H54 (cell line): ENCODE measurements at places on chromosomes 3 and 15.

DNA sequence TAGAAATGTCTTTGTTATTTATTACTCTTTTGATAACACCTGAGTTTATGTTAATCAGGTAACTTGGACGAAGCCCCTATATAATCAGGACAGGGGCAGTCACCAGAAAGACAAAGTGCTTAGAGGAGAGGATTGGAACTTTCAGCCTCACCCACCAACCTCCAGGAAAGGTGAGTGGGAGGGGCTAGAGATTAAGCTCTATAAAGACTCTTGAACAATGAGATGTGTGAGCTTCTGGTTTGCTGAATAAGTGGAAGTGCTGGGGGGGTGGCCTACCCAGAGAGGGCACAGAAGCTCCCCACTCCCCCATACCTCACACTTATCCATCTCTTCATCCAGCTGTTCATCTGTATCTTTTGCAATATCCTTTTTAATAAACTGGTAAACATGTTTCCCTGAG lies 73.9 kb downstream of the TTBK2 start:
- DNase-seq = no peak

DNA sequence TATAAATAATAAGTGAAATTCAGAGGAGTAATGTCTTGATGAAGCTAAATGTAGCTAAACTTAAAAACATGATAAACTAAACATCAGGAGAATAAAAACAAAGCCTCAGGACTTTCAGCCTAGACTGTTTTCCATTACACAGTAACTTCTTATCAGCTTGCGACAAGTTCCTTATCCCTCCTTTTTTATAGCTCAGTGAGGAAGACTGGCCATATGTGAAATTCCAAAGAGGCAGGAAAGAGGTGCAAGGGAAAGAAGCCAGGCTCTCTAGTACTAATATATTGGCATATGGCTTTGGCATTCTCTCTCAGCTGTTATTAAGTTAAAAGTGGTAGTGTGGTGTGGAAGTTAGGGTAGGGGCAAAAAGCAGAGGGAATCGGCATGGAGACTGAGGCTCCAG lies 4.4 kb downstream of the COX17 start:
- DNase-seq = no peak

DNA sequence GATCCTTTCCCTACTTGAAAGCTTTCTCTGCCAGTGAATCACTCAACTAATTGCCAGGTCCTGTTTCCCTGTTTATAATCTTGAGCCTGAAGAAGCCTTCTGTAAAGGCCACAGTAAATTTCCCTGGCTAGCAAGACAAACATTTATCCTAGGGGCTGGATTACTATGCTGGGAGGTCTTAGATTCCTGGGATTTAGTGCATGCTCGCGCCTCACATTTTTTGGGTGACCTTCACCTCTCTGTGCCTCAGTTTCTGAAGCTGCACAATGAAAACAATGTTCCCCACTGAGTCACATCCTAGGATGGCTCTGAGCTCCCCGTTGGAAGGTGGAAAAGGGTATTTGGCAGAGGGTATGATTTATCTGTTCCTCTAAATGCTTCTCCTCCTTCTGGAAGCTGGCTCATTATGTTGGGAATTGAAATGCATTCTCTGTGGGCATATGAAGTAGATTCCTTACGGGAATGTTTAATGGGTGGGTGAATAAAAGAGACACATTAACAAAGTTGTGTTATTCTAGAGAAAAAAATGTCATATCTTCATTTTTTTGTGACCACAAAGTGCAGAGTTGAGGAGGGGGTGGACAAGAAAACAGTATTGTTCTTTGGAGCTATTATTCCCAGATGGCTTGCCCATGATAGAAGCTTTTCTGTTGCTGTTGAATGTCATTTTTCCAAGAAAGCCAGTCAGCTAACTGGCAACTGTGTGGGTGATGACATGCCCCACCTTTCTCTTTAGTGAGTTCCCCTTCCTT lies 32.4 kb downstream of the LSM3 start:
- no peak for DNase-seq

- DNase-seq = no peak
Observed at GRCh38 chr3:125378762-125379161, 3.6 kb upstream of the ZNF148 start.

DNA sequence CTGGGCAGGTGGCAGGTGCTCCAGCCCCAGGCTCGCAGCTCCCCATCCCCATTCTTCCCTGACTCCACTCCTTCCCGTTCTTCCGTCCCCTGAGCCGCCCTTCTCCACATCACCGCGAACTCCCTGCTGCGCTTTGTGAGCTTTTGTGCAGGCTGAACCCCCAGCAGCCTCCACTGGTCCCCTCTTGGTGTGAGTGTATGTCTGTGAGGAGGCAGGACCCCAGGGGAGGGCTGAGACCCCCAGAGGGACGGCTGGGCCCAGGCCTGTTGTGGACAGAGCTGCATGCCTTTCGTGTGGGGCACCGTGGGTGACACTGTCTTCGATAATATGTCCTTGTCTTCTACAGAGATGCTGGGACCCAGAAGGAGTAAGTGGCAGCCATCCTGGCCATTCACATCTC lies 7.3 kb upstream of the ITIH3 start:
- no peak for DNase-seq

- DNase-seq = peak; percentile 27
Observed at GRCh38 chr15:100918690-100919480, at the start of gene LRRK1. Gene LRRK1, plus strand, starts transcription at chr15:100919357. Its CDS starts 5,276 bp downstream, at chr15:100924633.

DNA sequence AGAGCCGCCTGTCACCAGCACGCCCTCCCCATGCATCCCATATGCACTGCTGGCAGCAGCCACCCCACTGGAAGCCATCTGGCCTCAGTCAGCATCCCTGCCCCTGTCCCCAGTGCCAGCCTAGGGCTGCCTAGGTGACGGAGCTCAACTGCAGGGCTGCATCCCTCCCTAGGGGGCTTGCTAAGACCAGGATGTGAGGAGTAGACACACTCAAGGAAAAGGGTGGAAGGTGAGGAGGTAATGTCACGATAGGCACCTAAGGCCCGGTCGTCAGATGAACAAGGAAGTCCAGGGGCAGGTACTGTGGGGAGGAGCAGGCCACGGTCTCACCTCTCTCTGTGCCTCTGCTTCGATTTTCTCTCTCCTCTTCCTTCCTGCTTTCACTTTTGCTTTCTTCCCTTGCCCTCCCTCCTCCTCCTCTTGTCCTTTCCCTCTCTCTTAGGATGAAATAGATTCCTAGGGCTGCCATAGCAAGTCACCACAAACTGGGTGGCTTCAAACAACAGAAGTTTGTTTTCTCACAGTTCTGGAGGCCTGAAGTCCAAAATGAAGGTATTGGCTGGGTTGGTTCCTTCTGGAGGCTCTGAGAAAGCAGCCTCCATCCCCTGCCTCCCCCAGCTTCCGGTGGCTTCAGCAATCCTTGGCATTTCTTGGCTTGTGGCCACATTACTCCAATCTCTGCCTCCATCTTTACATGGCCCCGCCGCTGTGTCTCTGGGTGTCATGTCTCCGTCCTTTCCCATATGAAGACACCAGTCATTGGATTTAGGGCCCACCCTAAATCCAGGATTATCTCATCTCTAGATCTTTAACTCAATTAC lies 298.3 kb downstream of the SHQ1 start:
- no peak for DNase-seq

GRCh38 chr3:64019271-64019670 lies 4.0 kb downstream of the PSMD6 start:
- DNase-seq = no peak

- no peak for DNase-seq
Observed at GRCh38 chr15:27123808-27124207, 152.8 kb downstream of the GABRG3 start.

- DNase-seq = no peak
Observed at GRCh38 chr15:91257746-91258414, 157.8 kb downstream of the SV2B start.

DNA sequence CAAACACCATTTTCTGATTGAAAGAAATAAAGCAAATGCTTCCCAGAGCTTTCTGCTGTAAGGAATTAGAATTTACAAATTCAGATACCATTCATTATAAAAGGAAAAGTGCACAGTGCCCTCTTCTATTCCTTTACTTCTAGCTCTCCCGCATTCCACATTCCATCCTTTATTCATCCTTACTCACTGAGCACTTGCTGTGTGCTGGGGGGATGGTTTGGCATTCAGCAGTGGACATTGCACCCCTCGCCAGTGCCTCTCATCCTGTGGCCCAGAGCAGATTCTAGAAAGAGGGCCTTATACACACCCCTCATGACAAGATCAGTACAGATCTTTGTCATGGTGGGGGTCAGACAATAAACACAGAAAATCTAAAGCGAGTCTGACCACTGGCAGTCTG lies 73.0 kb downstream of the MGLL start:
- no peak for DNase-seq

DNA sequence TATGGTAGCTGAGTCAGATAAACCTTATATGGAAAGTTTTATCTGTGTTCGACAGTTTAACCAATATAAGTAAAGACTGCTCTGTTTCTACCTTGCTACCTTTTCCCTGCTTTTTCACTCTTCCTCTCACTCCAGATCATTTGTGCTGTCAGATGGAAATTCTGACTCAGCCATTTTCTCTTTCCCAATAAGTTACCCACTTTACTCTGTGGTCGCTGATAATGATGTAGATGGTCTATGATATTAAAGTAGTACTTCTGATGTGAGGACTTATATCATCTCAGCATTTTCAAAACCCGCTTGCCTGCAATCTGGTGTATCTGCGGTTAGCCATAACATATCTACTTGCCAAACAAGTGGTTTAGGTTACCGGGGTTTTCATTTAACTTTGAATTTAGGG lies 15.0 kb upstream of the UTS2B start:
- no peak for DNase-seq

- DNase-seq = no peak
Observed at GRCh38 chr15:74821091-74821789, 5.2 kb upstream of the CPLX3 start.

GRCh38 chr3:20250786-20251185 lies 64.8 kb upstream of the SGO1 start:
- no peak for DNase-seq

DNA sequence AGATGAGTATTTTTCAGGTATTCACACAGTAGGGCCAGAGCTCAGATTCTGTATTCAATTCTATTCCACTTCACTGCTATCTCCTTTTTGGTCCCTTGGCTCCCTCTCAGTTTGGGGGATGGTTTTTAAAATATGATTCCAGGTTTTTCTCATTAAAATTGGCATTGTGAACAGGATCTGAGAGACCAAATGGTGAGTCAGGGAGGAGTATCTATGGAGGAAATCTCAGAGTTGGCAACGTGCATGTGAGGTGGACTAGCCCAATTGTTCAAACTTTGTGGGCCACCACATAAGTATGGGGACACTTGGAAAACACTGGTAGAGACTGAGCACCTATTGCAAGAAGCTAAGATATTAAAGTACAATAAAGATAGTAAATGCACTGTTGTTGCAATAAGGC lies 53.9 kb upstream of the TTC14 start:
- no peak for DNase-seq

GRCh38 chr3:151491525-151491924 lies 30.7 kb upstream of the IGSF10 start:
- no peak for DNase-seq
